ENCODE measurements at places on chromosomes 4 and X. TPM values are rescaled to one million over a fixed set of nuclear protein-coding genes. Genes with fewer than 3 reads are reported as not detected.

DNA sequence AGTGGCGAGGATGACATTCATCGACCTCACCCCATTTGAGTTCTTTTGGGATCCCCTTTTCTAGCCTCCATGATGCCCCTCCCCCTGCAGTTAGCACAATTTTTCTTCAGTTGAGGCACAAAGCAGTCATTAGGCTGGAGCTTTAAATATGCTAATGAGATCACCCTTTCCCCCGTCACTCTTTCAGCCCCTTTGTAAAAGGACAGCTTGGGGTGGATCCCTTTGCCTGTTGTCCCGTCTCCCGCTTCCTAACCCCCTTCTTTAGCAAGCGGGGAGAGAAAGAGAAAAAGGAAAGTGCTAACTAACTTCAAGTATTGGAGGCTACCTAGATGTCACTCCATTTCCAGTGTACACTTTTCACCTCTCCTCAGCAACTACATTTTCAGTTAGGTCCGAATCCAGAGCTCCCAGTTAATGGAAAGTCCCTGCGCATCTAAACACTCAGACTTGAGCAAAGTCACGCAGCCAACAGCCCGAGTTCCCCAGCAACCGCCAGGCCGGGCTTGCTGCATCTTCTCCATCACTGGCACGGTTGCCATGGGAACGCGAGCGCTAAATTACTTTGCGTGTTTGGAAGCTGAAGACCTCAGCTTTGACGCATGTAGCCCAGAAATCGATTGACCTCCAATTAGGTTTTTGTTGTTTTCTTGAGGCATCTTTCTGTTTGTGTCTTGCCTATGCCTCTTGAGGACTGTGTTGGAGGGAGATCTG lies 76.8 kb downstream of the RTL5 start:
- no peak for DNase-seq

GRCh38 chr4:5114950-5115349 lies 63.7 kb downstream of the STK32B start:
- no peak for DNase-seq

The VGLL1 gene
- polyA plus RNA-seq, result not detected

The CRMP1 gene
- 1.9 TPM for polyA plus RNA-seq

Data from stomach (tissue), 19 donors.